ENCODE measurements at places on chromosomes 2 and 18. TPM values are rescaled to one million over a fixed set of nuclear protein-coding genes. Genes with fewer than 3 reads are reported as not detected.

IL1RN gene
- total RNA-seq: not detected

GRCh38 chr2:71646028-71646427 is 192.7 kb downstream of the DYSF start:
- peak; percentile 82 for DNase-seq

DNA sequence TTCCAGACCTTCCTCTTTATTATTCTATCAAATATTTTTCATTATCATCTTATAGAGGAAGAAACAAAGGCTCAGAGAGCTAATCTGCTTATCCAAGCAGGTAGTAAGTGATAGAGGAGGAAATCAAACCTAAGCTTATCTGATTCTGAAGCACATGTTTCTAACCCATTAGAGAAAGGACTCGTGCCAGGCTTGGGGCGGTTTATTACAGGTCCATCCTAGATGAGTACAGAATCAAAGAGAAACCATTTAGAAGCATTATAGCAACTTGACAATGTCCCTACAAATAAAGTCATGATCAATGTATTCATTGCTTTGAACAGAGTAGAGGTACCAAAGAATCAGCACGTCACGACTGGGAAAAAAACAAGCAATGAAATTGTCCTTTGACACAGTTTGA is 303.0 kb downstream of the CYRIA start:
- no peak for DNase-seq

DNA sequence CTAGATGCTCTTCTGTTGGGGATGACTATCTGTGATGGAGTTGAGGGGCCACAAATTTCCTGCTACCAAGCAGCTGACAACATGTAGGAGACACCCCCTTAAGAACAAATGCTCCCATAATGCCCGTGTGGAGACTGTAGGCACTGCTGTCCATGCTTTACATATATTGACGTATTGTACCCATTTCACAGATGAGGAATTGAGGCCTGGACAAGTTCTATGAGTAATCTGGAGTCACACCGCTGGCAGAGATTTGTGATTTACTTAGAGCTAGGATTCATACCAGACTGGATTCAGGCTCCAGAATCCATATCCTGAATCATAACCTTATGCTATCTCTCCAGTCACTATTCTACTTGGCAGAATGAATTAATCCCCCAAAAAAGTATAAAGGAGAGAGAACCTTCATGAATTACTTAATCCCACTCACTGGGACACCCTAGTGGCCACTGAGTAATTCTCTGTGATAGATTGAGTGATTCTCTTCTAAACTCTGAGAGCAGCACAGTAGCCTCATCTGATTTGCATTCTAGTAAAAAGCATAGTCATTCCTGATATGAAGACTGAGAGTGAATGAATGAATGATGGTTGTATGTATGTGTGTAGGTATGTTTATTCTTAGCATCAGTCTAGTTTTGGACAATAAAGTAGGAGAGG is 460.7 kb upstream of the MEIS1 start:
- DNase-seq: no peak

TANK gene
- 55.7 TPM for total RNA-seq

GRCh38 chr18:3525870-3526420 is 76.0 kb downstream of the TGIF1 start:
- DNase-seq: peak; percentile 68

- peak; percentile 89 for DNase-seq
Measured at GRCh38 chr2:226048611-226049010, 649.1 kb downstream of the NYAP2 start.

DNA sequence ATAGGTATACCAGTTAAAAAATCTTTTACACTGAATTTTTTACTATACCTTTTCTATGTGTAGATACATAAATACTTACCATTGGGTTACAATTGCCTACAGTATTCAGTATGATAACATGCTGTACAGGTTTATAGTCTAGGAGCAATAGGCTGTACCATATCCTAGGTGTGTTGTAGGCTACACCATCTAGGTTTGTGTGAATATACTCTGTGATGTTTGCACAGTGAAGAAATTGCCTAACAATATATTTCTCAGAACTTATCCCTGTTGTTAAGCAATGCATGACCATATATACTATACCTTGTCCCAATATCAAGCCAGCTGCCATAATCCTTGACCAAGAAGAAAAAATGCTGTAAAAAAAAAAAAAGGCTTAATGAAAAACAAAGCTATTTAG is 114.5 kb downstream of the PIGN start:
- DNase-seq: no peak

DNA sequence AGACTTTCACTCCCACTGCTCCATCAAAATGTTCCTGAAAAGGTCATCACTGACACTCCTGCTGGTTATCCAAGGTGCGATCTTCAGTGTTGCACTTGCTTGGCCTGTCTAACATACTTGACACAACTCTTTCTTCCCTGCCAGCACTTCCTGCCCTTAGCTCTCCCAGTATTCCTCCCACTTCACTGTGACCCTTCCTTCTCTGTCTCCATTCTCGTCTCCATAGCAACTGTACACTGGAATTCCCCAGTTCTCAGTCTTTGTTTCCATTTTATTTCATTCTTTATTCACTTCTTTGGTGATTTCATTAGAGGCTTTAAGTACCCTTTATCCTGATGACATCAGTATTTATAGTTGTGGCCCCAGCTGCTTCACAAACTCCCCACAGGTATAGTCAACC is 333.0 kb downstream of the IRS1 start:
- no peak for DNase-seq

CHST10 gene
- total RNA-seq: 11.1 TPM

DNA sequence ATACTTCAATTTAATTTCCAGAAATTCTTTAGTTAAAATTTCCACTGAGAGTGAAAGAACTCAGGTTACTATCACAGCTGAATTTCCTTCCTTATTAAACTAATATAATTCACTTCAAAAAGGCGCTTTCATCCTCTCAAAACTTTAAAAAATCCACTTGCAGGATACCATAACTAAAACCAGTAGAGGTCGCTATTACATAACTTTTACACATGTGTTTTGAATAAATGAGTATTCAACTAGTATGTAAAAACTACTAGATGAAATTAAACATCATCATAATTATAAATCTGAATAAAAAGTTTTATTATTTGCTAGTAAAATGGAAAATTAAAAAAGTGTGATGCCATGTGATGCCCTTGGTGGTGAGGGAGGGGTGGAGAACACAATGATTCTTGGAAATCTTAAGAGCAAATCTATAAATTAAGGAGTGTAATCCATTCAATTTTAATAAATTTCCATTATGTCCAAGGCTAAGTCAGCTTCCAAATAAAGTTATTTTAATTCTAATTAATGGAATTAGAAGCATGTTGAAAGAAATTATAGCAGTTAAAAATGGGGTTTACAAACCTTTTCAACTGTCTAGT is 61.4 kb downstream of the SOS1 start:
- peak; percentile 28 for DNase-seq

DNA sequence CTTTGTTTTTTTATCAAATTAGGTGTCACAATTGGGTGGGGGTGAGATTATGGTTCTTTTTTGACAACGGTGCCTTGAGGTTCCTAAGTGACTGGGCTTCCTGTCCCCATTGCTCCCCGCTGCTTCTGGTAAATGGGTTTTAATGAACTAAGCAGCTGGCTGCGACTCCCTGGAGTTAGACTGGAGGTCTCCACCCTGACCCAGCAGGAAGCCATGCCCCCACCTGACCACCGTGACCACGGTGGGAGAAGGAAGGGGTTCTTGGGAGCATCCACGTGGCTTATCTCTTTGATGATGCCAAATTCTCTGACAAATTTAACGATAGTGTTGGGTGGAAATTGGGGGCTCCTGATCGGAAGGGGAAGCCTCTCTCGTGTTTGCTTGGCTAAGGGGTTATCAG is 12.2 kb downstream of the CNDP2 start:
- DNase-seq: no peak

ICOS gene
- not detected for total RNA-seq

DNA sequence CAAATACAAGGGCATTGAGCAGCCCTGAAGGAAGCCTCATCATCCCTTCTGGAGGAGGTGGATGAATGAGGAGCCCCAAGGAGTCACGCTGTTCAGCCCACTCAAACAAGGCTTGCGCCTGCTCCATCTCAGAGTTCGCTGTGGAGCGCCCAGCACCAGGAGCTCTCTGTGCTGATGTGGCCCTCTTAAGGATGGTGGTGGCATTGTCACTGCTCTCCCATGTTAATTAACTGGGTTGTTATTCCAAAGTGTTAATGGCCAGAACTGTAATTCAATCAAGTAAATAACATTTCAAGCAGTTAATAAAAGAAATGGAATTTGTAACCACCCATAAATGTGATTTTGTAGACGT is 726.0 kb upstream of the RAB6C start:
- no peak for DNase-seq

GRCh38 chr2:97699765-97700444 is 13.5 kb upstream of the ZAP70 start:
- DNase-seq: peak; percentile 28

- peak; percentile 56 for DNase-seq
Measured at GRCh38 chr18:21656402-21656801, 44.3 kb downstream of the SNRPD1 start.

CRYGD gene
- total RNA-seq: not detected

GRCh38 chr2:69615078-69615625 is 28.4 kb downstream of the AAK1 start:
- DNase-seq: peak; percentile 26

DNA sequence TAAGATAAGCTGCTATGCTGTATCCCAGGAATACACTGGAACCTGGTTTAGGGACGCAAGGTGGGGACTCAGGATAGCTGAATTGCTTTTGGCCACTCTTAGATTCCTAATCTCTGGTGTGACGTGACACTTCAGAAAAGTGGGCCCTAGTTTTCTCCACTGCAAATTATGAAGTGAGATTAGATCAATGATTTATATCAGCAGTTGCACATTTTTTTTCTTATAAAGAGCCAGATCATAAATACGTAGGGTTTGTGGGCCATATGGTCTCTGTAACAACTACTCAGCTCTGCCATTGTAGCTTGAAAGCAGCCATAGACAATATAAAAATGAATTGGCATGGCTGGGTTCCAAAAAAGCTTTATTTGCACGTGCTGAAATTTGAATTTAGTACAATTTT is 85.4 kb upstream of the CPO start:
- no peak for DNase-seq

GPR155 gene
- 11.0 TPM for total RNA-seq

SLC14A1 gene
- total RNA-seq: not detected

DNA sequence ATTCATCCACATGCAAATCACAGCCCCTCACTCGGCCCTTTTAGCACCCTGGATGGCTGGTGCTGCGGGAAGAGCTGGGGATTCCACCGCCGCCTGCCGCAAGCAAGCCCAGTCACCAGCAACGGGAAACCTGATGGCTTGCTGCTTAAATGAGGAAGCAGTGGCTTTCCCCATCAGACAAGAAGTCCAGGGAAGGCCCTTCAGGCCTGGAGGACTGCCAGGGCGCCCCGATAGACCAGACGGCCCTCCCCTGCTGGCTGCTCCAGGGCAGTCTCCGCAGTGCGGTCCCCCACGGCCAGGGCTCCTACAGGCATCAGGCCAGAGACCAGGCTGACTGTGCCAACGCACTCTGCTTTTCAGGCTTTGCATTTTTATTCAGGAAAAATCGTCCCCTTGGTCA is 439.1 kb downstream of the EIPR1 start:
- DNase-seq: no peak

POTEI gene
- 0.50 TPM for total RNA-seq

COLEC12 gene
- 11.6 TPM for total RNA-seq

ZNF396 gene
- total RNA-seq: 1.4 TPM

DNA sequence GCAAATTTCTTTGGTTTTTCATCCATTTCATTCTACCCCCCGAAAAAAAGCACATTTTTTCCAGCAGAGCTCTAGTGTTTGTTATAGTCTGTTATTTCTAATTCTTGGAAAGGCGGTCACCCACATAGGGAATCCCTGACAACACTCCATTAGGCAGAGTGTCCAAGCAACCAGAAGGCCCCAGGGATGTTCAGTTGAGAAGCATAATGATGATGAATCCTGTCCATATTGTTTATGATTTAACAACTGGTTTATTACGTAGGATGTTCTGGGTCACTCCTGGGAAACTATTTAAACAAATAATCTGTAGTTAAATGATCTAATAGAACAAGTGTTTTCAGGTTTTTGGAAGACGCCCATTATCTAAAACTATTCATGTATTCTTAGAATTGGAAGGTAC is 388.7 kb downstream of the TNS1 start:
- no peak for DNase-seq

ABCG8 gene
- total RNA-seq: not detected

DNA sequence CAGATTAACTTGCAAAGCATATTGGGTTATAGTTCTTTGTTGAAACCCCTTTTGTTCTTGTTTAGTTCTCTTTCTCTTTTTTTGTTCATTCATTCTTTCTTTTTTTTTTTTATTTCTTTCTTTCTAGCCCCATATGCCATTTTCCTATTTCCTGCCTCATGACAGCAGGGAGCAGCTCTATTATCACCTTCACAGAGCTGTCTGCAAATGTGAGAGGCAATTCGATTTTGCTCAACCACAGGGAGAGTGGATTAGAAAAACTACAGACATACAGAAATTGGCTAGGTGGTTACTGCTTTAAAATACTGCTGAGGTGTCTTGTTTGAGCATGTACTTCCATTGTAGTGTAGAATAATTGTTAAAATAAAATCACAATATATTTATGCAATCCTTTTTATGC is 44.2 kb upstream of the TBR1 start:
- DNase-seq: no peak

GRCh38 chr2:68646303-68646702 is 2.9 kb downstream of the PROKR1 start:
- DNase-seq: no peak

DNA sequence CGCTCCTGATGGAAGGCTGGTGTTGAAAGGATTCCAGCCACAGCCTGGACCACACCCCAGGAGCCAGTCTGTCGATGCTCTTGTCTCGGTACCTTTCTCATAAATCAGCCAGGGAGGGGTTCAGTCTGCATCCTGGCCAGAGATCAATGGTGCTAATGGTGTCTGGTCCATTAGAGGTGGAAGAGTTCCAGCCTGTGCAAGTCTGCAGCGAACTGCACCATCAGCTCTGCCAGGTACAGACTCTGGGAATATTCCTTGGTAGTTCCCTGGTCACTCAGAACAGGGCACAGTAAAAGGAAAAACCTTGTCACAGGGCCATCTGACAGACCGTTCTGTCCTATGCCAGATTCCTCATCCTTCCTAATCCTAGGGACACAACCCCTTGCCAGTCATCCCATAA is 164.3 kb downstream of the MTCL1 start:
- DNase-seq: no peak

GRCh38 chr2:238947920-238948710 is 100.2 kb downstream of the TWIST2 start:
- DNase-seq: peak; percentile 97

Data from astrocyte (in vitro differentiated cells and primary cell).